Caudate nucleus (tissue), 63 donors: ENCODE measurements at places on chromosomes 3 and 15.

DNA sequence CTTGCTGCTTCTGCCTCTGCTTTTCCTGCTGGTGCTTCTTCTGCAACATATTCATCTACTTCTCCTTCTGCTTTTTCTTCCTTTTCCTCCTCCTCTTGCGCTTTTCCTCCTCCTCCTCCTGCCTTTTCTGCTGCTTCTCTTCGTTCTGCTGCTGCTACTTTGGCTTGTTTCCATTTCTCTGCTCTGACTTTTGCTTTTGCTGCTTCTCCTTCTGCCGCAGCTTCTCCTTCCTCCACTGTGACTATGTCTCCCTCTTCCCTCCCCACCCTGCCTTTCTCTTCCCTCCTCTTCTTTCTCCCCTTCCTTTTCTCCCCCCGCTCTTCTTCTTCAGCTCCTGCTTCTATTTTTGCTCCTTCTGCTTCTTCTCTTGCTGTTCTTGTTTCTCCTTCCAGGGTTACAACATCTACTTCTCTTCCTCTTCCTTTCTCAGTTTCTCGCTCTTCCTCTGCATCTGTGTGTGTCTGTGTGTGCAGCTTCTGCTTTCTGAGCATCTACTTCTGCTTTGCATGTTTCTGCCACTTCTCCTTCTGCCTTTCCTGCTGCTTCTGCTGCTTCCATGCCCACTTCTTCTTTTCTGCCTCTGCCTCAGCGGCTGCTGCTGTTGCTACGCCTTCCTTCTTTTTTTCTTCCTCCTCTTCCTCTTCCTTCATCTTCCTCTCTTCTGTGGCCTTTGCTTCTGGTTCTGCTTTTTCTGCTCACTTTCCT lies 51.4 kb downstream of the FAM43A start:
- DNase-seq = no peak

DNA sequence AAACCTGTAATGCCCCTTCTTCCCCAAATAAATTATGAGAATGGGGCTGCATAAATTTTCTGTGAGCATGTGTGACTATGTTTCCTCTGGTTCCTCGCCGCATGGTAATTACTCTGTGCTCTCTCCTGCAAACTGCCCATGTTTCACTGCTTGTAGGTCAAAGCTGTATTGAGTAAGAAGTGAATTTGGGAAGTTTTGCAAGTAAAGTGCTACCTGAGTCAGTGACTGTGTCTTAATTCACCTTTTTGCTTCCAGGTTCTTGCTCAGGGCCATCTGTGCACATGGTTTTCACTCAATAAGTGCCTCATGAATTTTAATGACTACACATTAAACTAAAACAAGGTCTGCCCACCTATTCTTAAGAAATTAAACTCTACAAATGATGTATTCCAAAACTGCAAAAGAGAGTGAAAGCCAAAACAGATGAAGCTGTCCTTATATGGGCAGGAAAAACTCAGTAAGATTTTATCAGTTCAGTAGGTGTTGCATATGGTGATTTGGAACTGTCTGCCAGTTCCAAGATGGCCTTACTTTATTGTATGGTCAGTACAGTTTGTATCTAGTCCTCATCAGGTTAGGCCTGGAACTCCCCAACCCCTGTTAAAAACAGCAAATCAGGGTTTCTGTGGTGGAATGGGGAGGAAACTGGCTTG lies 100.0 kb downstream of the LPP start:
- DNase-seq = no peak

GRCh38 chr3:182215881-182216280 lies 504.2 kb downstream of the SOX2 start:
- no peak for DNase-seq

GRCh38 chr3:53726643-53727042 lies 119.6 kb downstream of the CHDH start:
- DNase-seq = no peak

- DNase-seq = no peak
Measured at GRCh38 chr15:80214910-80215309, 37.1 kb downstream of the CTXND1 start.

DNA sequence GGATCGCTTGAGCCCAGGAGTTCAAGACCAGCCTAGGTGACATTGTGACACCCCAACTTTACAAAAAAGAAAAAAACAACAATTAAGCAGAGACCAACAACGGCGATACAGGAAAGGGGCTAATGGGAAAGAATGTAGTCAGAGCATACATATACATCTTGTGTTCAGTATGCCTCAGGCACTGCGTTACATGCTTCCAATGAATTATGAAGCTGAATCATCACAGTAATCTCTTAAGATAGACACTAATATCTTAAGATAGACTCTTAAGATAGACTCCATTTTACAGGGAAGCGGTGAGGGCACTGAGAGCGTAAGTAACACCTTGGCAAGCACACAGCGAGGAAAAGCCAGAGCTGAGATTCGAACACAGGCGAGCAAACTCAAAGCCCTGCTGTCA lies 6.1 kb upstream of the LDHAL6B start:
- no peak for DNase-seq

GRCh38 chr3:98151241-98151640 lies 4.0 kb downstream of the OR5H14 start:
- DNase-seq = no peak

- no peak for DNase-seq
Measured at GRCh38 chr3:126918355-126918821, 64.5 kb upstream of the PLXNA1 start.

DNA sequence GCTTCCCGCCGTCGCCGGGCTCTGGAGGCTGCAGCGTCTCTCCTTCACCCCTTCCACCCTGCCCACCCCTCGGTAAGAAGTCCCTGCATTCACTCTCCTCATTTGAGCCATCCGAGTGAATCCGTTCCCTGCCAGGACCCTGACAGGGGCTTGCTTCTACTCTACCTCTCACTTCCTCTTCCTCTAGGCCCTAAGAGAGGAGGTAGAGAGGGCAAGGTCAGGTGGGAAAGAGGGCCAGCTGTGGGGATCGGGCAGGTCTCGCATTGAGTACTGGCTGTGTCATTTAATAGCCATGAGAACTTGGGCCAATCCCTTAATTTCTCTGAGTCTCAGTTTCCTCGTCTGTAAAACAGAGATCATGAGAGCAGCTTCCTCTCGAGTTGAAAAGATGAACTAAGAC lies 283.6 kb downstream of the UACA start:
- no peak for DNase-seq

DNA sequence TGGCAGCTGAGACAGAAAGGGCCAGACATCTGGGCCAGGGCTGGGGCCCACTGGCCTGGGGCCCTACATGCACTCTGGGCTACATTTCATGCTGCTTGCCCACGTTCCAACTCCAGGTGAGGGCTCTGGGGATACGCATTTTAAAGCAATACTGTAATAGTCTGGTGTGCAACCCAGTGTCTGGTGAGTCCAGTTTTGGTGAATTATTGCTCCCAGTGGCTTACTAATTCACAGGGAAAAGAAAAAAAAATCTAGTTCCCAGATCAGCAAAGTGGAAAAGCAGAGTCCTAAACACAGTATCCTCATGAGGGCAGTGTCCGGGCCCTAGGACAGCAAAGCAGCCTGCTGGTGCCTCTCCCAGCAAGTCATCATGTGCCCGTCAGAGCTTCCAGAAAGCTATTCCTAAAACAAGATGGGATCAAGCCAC lies 82.4 kb downstream of the CCNL1 start:
- peak; percentile 6 for DNase-seq

DNA sequence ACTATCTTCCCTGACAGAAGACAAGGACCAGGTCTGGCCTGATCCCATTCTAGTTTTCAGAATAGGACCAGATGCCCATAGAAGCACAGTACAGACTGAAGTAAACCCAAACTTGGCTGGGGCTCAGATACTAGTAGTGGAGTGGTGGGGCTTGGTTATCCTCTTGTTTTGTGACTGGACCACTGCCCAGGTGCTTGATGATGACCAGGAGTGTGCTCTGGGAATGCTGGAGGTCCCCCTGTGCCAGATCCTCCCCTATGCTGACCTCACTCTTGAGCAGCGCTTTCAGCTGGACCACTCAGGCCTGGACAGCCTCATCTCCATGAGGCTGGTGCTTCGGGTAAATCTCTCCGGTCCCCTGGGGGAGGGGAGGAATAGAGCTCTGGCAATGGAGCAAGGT lies 36.3 kb downstream of the ESYT3 start:
- no peak for DNase-seq

DNA sequence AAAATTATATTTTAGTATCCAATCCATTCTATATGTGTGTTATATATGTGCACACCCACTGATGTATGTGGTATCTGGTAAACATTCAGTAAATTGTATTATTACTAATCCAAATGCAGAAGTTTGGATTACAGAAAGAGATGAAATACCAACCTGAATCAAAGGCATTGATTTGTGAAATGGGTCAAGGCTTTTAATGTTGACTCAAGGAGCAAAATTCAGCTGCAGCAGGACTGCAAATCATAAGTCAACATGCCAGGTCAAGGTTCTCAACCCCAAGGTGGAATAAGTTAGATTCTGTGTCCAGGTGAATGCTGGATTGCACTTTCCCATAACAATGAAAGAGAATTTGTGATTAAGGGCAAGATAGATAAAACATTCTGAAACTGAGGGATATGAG lies 190.7 kb downstream of the GAP43 start:
- DNase-seq = no peak

GRCh38 chr3:143914257-143914656 lies 57.4 kb upstream of the DIPK2A start:
- DNase-seq = no peak

DNA sequence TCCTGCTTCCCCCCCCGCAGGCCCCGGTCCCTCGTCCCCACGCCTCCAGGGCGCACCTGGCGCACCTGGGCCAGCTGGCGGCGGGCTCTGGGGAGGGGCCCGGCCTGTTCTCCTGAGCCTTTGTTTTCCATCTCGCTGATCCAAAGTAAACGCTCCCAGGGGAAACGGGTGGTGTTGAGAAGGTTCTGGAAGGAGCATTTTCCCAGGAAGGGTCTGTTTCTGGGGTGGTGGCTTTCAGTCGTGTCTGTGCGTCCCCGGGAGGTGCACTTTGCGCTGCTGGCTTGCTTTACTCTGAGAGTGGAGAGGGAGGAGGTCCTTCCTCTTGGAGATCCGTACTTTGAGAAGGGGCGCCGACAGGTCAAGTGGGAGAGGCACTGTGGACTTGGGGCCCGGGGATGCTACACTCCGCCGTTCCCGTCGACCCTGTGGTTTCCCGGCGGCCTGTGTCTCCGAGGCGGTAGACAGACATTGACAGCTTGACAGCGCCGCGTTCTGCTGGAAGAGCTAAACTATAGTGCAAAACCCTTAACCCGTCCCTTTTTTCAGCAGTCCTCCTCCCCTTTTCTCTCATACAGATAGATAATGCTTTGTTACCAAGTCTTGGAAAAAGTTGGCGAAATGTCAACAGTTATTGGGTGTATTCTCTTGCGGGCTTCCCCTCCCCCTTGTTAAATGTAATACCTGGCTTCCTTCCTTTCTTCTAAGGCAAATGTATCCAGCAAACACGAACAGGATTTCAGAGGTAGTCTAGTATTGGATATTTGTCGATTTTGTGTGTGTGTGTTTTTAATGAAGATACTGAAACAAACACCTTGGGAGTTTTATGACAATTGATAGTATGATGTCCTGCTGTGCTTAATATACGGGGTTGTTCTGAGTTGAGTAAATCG lies 6.5 kb downstream of the TPM1 start:
- DNase-seq = peak; percentile 52
